ENCODE measurements at places on chromosomes 1 and 21. TPM values are rescaled to one million over a fixed set of nuclear protein-coding genes. Genes with fewer than 3 reads are reported as not detected.

Gene UBE2G2
- total RNA-seq, result 90.8 TPM

Gene VWA5B1
- total RNA-seq, result 2.4 TPM

Gene TAF1A
- 10.2 TPM for total RNA-seq

Gene S100A7A
- not detected for total RNA-seq

Gene LGR6
- 1.6 TPM for total RNA-seq

Gene DEPDC1
- 6.7 TPM for total RNA-seq

Gene GPATCH4
- total RNA-seq, result 9.6 TPM

Gene KRTAP7-1
- not detected for total RNA-seq

Gene NBPF6
- total RNA-seq, result not detected

Gene BTG2
- total RNA-seq, result 215 TPM

Gene RASSF5
- total RNA-seq, result 10.7 TPM

Gene DOCK7
- total RNA-seq, result 89.7 TPM

Gene FALEC
- total RNA-seq, result not detected

Gene IFI16
- 34.4 TPM for total RNA-seq

Gene ZNF648
- 0.76 TPM for total RNA-seq

Gene NTMT2
- total RNA-seq, result not detected

Gene TNFRSF8
- 0.53 TPM for total RNA-seq

Gene IFNAR1
- total RNA-seq, result 29.8 TPM

Gene SPRR2G
- total RNA-seq, result not detected

Gene KCNK2
- total RNA-seq, result 1.9 TPM

Gene TAS1R1
- total RNA-seq, result 0.53 TPM
